SHP77 treated with DMSO at 0.1 percent for 48 hours (cell line): ENCODE measurements at places on chromosomes 6 and 20.

GRCh38 chr6:91708534-91708933 lies 1121.7 kb upstream of the MAP3K7 start:
- DNase-seq = no peak

GRCh38 chr6:130560231-130560630 lies 194.4 kb downstream of the TMEM200A start:
- DNase-seq = no peak

- no peak for DNase-seq
Measured at GRCh38 chr20:62999580-62999979, 7.2 kb downstream of the BHLHE23 start.

DNA sequence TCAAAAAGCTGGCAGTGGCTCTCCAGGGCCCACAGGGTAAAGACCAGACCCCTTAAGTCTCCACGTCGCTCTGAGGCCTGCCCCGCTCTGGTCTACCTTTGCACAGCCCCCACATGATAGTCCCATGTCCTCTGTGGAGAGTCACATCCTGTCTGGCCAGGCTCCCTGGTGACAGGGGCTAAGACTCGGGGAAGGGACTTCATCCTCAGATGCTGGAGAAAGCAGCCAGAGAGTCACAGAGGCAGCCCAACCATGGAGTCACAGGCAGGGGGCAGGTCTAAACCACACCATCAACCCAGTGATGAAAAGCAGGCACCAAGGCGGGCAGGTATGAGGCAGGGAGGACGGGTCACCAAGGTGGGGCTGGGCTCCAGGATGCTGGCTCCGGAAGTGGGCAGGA lies 62.2 kb downstream of the SLC22A23 start:
- DNase-seq = no peak

DNA sequence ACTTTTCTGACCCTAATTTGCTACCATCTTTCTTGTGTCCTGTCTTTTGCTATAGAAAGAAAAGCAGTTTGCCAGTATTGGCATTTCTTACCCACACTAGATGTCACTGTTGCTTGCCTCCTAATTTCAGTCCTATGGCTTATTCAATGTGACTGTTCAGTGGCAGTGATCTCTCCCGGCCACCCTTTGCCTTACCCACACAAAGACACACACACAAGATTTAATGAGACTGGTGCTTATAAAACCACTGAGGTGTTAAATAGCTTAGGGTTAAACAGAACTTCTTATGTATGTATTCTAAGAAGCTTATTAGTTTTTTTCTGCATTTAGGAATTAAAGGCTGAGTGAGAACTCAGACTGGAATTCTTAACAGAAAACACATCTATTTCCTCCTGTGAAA lies 233.6 kb upstream of the ASCC3 start:
- DNase-seq = peak; percentile 74

DNA sequence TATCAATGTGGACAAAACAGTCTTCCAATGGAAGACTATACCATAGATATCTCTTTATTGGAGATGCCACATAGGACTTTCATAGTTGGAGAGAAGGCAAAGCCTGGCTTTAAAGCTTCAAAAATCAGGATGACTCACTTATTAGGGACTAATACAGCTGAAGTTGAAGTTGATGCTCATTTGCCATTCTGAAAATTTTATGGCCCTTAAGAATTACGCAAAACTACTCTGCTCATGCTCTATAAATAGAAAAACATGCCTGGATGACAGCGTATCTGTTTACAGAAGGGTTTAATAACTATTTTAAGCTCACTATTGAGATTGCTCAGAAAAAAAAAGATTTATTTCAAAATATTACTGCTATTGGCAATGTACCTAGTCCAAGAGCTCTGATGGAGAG lies 155.5 kb upstream of the DST start:
- no peak for DNase-seq

- no peak for DNase-seq
Measured at GRCh38 chr20:34083137-34083536, 28.9 kb downstream of the EIF2S2 start.

GRCh38 chr6:56849896-56850295 lies 105.0 kb upstream of the BEND6 start:
- DNase-seq = no peak

DNA sequence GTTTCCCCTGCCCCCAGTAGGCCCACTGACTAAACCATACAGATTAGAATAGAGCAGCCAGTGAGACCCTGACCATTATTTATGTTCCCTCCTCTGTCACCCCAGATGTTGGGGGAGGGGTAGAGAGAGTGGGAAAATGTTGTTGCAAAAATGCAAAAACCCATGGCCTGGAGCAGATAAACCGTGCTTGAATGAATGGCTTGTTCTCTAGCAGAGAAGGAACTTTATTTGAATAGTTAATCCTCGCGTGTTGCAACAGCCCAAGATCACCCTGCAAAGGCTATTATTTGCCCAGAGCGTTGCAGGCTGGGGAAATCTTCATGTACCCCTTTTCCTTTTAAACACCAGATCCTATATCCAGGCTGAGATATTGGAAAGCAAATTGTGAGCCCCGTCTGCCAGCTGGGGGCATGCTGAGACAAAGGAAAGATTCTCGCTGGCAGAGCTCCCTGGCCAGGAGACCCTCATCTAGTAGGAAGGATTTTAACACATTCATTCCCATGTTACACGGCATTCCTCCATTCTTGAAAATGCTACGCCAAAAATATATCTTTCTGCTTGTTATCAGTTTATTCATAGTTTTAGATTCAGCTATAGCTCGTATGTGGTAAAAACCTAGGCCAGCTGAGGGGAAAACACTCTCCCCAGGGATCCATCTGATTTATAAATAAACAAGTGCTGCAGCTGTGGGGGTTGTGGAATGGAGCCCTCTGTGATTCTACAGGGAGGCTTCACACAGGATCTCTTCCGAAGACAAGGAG lies 53.0 kb downstream of the LINC00237 start:
- DNase-seq = no peak

- peak; percentile 8 for DNase-seq
Measured at GRCh38 chr6:2196079-2196679, 49.2 kb downstream of the GMDS start.

DNA sequence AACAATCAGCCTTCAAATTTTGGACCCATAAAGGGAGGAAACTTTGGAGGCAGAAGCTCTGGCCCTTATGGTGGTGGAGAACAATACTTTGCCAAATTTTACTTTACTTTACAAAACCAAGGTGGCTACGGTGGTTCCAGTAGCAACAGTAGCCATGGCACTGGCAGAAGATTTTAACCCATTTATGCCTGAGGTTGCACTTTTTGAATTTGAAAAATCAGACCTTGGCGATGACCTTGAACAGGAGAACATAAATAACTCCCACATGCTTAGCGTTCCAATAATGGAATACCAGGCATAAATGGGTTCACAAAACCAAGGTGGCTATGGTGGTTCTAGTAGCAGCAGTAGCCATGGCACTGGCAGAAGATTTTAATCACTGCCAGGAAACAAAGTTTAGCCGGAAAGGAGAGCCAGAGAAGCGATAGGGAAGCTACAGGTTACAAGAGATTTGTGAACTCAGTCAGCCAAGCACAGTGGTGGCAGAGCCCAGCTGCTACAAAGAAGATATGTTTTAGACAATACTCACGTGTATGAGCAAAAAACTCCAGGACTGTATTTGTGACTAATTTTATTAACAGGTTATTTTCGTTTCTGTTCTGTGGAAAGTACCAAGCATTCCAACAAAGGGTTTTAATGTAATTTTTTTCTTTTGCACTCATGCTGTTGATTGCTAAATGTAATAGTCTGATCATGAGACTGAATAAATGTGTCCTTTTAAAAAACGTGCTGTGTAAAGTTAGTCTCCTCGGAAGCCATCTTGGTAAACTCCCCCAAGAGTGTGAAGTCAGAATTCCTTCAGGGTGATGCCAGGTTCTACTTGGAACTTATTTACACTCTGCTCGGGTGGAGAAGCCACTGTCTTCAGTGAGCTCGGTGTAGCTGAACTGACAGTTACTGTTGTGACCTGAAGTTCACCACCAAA lies 6.7 kb downstream of the SFT2D1 start:
- no peak for DNase-seq

GRCh38 chr20:4299773-4300172 lies 284.4 kb upstream of the RNF24 start:
- no peak for DNase-seq

DNA sequence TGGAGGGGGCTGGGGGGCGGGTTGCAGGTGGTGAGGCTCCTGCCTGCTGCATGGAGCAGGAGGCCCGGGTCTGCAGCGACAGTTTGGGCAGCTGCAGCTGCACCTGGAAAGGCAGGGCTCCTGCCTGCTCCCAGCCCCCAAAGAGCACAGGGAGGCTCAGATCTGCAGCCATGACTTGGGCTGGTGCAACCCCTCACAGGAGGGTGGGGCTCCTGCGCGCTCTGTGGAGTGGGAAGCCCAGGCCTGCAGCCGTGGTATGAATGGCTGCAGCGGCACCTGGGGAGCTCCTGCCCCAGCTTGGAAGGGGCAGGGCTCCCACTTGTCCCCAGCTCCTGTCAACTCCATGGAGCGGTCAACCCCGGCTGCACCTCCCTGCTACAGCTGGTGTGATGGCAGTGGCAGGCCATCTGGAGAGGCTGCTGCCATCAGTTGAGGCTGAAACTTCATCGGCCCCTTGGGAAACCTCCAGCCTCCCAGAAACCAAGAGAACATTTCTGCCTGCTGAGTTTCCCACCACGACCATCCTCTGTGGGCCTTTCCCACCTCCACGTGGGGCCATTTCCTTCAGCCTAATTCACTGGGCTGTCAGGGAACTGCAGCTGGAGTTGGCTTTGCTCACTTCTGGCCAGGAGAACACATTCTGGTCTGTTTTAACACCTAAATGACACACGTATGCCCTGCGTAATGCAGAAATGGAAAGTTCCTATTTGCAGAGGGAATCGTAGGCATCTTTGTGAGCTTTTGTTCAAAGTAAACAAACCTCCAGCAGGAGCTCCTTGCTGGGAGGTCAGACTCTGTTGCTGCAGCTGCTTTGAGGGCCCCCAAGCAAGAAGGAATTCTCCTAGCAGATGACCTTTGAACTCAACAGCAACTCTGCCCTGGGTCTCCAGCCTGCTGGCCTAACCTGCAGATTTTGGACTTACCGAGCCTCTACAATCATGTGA lies 429.0 kb downstream of the PREX1 start:
- DNase-seq = no peak

DNA sequence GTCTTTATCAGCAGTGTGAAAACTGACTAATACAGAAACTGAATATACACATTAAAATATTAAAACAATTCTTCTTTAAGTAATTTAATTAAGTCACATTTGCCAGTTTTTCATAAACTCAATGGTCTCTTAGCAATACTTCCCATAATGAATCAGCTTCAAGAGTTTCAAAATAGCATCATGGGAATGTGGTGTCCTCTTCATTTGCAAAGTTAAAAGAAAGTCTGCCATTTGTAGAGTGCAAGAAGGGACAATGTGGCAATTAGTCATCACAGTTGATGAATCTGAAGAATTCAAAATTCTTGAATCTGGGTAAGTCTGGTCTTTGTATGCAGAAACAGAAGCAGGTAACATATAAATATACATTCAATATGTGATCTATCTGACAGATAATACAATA lies 38.7 kb downstream of the SYNE1 start:
- no peak for DNase-seq

GRCh38 chr20:4953881-4954280 lies 47.4 kb downstream of the SLC23A2 start:
- no peak for DNase-seq

DNA sequence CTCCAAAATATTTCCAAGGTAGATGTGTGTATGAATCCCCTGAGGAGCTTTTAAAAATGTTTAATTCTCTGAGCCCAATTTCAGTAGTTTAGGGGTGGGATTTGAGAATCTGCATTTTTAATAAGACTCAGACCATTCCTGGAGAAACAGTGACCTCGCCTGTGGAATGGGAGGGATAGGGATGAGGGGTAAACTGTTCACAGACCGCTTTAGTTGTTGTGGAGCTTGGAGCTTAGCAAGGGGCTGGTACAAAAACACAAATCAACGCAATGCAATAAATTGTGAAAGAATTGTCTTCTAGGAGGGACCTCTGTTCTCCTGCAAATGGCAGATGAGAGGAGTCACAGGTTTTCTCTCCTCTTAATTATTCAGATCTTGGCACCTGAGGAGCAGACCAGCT lies 239.3 kb upstream of the SULF2 start:
- DNase-seq = no peak

DNA sequence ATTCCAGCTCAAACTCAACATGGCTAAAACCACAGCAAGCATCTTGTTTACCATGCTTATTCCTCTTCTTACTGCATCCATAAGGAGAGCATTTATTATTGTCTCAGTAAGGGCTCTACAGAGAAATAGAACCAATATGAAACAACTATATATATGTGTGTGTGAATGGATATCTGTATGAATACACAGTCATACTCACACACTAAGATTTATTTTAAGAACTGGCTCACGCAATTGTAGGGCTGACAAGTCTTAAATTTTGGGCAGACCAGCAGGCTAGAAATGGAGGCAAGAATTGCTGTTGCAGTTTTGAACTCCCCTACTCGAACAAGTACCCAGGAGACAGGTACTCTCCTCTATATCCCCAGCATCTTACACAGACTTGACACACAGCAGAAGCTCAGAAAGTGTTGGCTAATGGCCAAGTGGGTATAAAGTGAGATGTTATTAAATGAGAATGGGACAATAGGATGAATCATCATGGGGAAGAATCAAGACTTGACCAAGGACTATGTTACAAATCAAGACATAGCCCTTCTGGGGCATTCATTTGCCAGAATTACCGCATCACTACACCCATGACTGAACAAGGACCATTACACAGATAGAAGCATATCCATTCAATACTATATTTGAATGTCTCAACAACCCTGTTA lies 13.0 kb downstream of the ZHX3 start:
- no peak for DNase-seq

GRCh38 chr20:38608188-38608587 lies 6.6 kb downstream of the ARHGAP40 start:
- no peak for DNase-seq

DNA sequence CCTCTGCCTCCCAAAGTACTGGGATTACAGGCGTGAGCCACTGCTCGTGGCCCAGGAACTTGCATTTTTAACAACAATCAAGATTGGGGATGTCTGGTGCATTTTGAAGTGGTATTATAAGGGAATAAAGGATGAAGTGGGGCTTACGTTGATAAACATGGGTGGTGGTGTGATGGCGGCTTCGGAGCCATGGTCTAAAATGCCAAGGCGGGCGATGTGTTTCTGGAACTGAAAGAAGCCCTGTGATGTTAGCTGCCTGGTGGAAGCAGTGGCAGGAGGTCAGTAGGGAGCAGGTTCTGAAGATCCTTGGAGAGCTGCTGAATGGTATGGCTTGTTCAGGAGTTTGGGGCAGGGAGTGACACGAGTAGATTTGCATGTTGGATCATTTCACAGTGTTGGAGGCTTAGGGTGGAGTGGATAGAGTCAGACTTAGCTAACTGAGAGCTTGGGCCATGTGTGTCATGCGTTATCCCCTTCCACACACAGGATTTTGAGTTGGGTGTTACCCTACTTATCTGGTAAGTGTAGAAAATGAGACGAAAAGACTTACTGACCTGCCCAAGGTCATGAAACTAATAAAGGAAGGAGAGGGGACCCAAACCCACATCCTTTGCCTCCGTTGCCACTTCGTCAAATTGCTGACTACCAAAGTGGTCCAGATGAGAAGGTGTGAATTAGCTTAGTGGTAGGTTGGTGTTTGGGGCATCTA lies 1.5 kb downstream of the NELFCD start:
- no peak for DNase-seq
